Globus pallidus (tissue), 1 donor: ENCODE measurements at places on chromosomes 1 and 21.

GRCh38 chr1:30750731-30751291 is 6.8 kb downstream of the LAPTM5 start:
- DNase-seq, result no peak

DNA sequence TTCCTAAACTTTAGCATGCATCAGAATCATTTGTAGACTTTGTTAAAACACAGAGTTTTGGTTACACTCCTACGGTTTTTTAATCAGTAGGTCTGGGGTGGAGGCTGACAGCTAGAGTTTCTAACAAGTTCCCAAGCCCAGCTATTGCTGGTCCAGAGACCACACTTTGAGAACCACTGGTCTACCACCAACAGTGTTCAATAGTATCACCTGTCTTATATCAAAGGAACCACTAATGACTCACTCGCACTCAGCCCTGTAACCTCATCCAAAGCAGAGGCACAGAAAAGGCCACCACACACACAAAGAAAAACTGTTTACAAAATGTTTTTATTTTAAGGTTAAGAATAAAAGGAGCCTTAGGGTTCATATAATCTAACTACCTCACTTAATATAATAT is 68.7 kb downstream of the HIVEP3 start:
- DNase-seq, result no peak

DNA sequence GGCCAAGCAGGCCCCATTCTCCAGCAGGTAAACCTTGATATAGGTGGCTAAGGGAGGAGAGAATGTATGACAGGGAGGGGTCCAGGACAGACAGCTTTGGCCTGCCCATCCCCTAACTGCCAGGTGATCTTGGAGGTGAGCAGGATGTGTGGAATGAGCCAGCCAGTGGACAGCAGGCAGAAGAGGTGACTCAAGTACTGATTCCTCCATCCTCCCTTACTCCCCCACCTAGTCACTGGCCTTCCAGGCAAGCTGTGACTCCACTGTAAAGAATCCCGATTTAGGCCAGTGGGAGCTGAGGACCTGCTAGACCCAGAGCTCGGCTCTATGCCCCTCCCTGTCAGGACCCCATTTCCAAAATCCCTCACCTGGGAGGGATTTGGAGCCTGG is 36.6 kb downstream of the RIMS3 start:
- DNase-seq, result no peak

- DNase-seq, result no peak
Observed at GRCh38 chr1:117231312-117231711, 20.6 kb upstream of the VTCN1 start.

GRCh38 chr1:73781251-73781650 is 416.7 kb downstream of the LRRIQ3 start:
- DNase-seq, result no peak

GRCh38 chr1:96682056-96682455 is 39.5 kb upstream of the PTBP2 start:
- no peak for DNase-seq

DNA sequence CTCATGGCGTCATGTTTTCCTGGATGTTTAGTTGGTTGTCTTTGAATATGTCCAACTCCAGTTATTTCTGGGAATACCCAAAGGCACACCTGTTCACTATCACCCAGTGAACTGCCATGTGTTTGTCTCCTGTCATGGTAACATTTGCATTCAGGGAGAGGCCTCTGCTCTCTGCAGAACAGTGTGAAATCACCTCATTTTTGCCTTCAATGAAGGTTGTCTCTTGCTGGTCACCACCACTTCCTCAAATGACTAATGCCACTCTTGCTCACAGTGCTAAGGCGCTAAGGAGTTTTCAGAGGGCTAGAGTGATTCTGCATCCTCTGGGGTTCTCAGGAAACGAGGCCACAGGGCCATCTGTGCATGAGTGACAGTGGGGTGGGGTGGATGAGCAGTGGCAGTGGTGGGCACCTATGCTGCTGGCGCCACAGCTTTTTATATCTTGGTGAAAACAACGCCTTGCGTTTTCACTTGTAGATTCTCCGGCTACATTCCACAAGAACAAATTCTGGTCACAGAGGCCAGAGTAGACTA is 60.0 kb upstream of the ATP5PO start:
- DNase-seq, result peak; percentile 3
